ENCODE measurements at places on chromosomes 2 and 18.
A peak's percentile ranks its signal among the peaks of the same experiment; 100 is the strongest.

GRCh38 chr2:63851691-63852311 is 10.1 kb downstream of the UGP2 start:
- DNase-seq: no peak

DNA sequence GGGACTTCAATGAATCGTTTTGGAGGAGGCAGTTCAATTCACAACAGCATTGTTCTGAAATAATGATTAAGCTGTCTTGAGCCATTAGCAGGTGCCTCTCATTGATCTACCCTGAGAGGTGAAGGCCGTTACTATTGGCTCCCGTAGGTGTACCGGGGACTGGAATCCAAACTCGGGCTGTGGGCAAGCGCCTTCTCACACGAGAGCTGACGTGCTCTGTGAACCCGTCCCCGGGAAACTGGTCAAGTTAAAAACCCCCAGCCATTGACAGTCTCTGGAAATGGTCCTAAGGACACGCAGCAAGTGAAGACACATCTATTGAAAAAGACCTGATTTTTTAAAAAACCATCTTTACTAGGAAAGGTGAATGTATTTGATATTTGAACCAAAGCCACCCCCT is 8.1 kb upstream of the NFATC1 start:
- DNase-seq: no peak

DNA sequence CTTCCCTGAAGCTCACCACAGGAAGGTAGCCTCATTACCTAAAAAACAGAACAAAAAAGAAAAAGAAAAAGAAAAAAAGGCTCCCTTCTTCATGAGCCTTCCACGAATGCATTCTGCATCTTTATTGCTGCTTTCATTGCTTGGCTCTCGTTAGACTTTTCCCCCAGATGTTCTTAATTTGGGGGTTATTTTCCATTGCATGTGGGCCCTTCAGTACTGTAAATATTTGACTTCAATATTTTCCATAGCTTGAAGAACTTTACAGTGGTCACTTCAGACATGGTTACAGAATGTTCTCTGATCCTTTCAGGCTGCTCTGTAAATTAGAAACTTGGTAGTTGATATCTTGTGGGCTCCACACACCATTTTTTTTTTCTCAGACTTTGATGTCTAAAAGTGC is 65.6 kb upstream of the COPS8 start:
- no peak for DNase-seq

GRCh38 chr2:177413703-177414102 is 21.1 kb downstream of the AGPS start:
- no peak for DNase-seq

- peak; percentile 5 for DNase-seq
Observed at GRCh38 chr2:17719562-17720371, 33.8 kb downstream of the SMC6 start.
